ENCODE measurements at places on chromosomes 11 and 22.

DNA sequence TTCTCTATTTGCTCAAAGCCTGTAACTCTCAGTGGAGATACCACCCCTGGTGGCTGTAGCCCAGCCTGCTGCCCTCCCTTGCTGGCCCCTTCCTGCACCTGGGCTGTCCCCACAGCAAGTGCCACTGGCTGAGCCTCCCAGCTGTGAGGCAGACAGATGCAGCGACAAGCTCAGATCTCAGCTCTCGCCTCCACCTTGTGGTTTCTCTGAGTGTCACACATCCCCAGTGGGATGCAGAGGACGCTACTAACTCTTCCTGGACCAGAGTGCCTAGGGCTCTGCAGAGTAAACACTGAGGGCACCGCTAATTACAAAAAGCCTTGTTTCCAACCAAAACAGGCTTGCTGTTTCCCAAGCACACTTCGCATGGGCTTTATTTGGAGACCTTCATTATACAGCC is 8.9 kb downstream of the YPEL1 start:
- no peak for DNase-seq

DNA sequence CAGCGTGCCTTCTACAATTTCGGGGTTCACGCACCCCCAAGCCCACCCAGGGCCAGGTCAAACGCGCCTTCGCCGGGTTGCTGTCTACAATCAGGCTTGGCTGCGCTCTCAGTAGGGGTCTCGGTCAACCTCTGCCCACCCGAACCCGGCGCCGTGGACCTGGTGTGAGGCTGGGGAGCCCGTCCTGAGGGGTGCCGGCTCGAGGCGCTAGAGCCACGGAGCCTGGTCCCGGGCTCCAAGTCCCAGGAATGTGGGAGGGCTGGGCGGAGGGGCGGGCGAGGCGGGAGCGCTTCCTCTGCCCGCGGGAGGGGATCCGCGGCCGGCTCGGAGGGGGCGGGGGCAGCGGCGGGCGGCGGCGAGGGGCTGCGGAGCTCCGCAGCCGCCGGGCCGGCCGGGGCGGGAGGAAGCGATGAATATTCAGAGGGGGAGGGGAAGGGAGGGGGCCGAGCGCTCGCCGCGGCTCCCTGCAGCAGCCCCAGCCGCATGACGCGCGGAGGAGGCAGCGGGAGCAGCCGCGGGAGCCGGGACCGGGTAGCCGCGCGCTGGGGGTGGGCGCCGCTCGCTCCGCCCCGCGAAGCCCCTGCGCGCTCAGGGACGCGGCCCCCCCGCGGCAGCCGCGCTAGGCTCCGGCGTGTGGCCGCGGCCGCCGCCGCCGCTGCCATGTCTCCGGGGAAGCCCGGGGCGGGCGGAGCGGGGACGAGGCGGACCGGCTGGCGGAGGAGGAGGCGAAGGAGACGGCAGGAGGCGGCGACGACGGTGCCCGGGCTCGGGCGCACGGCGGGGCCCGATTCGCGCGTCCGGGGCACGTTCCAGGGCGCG is at the start of gene PTPRJ:
Gene PTPRJ (plus strand): TSS at position 472 of the 819 bp plus-strand sequence. CDS start 354 bp downstream, outside the sequence.
- DNase-seq: peak; percentile 11

DNA sequence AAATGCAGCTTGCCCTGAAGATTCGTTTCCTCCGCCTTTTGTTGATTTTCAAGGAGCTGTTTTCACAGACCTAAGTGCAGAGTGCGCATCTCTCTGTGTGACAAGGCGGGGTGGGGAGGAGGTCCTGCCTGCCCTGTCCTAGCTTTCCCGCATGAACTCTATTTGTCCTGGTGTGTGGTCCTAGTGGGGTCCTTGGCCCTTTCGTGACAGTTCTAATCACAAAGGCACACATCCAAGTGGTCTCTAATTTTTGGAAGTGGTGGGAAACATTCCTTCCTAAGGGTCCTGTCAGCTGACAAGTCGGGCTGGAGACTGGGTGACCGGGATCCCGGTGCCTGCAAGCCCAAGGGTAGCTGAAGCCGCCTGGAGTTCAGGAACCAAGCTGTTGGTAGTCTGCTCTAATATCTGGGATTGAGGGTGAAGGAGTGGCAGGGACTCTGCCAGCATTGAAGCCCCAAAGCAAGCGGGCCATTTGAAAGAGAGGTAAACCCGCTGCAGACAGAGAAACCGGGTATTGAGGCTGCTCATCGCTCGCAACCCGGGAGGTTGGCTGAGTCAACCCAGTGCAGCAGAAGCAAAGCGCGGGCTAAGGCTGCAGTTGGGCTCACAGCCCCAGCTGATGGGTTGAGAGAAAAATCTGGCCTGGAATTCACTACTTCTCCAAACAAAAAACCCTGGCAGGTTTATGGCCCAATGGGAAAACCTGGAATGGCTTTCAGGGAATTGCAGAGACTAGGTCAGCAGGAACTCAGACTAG is 28.1 kb upstream of the FBXO3 start:
- peak; percentile 2 for DNase-seq

GRCh38 chr22:44693756-44694155 is 8.2 kb upstream of the PRR5 start:
- no peak for DNase-seq

DNA sequence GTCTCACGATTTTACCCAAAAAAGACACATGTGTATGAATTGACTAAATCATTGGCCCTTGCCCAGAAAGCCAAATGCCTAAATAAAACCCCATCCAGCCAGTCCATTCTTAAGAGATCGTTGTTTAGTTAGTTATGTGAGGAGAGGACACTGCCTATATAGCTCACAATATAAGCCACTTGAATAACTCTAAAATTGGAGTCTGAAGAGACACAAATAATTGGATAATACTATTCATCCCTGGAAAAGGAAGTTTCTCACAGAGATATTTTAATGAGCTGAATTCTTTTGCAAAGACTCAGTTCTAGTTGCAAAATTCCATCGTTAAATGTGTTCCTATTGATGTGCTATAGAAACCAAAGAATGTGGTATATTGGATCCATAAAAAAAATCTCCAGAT is 176.7 kb downstream of the SOX6 start:
- no peak for DNase-seq

GRCh38 chr11:67120881-67121710 is 2.0 kb downstream of the KDM2A start:
- DNase-seq: no peak

GRCh38 chr11:99568808-99569207 is 548.1 kb downstream of the CNTN5 start:
- DNase-seq: no peak

DNA sequence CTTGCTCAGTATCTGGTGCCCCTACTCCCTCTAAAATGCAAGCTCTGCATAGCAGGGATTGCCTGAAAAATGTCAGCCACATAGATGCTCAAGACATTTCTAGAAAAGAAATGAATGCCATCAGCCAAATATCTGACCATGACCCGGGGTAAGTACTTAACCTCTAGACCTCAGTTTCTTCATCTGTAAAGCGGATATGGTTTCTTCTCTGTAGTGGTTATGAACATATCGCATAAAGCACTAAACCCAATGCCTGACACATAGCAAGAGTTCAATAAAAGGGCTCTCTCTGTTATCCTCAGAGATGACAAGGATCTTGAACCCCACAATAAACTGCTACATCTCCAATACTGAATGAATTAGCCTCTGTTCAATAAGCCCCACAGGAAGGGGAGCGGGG is 122.6 kb downstream of the ABTB2 start:
- DNase-seq: no peak

- DNase-seq: no peak
Measured at GRCh38 chr11:78270971-78271370, 82.3 kb downstream of the USP35 start.

- no peak for DNase-seq
Measured at GRCh38 chr11:89540826-89541225, 49.7 kb upstream of the NOX4 start.

- no peak for DNase-seq
Measured at GRCh38 chr11:47099214-47099917, 77.3 kb downstream of the ARFGAP2 start.

DNA sequence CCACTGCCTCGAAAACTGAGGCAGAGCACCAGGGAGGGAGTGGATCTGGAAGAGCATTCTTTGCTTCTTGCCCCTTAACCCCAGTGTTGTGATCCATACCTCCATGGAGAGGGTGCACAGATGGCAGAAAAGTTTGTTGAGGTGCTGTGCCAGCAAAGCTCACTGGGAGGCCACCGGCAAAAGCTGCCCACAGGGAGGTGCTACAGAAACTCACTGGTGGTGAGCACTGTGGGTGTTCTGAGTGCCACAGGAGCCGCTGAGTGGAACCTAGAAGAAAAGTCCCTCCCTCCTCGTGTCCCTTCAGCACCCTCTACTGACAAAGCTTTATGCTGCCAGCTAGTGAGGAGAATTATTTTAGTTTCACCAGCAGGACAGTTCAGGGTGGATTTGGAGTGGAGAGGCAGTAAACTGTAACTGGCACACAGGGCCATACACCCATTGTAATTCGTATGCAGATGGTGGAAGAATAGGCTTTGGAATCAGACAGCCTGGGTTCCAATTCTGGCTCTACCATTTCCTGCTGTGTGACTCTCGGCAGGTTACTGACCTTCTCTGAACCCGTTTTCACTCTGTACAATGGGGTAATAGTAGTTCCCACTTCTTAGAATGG is 84.6 kb downstream of the SWAP70 start:
- no peak for DNase-seq

GRCh38 chr11:10653946-10654810 is 39.4 kb downstream of the IRAG1 start:
- DNase-seq: no peak

- DNase-seq: no peak
Measured at GRCh38 chr22:20238901-20239675, 29.0 kb downstream of the RTN4R start.

- DNase-seq: no peak
Measured at GRCh38 chr11:132895340-132895739, 637.0 kb downstream of the OPCML start.

- no peak for DNase-seq
Measured at GRCh38 chr22:49320714-49321476, 506.8 kb downstream of the BRD1 start.

- DNase-seq: no peak
Measured at GRCh38 chr11:110797453-110797852, 85.2 kb upstream of the ARHGAP20 start.

GRCh38 chr22:36343070-36343719 is 44.6 kb downstream of the MYH9 start:
- no peak for DNase-seq

GRCh38 chr11:18522388-18522787 is 4.4 kb downstream of the TSG101 start:
- DNase-seq: no peak

GRCh38 chr11:35083431-35084238 is 55.3 kb upstream of the CD44 start:
- peak; percentile 9 for DNase-seq

- DNase-seq: no peak
Measured at GRCh38 chr11:32658639-32659406, 75.2 kb downstream of the EIF3M start.

DNA sequence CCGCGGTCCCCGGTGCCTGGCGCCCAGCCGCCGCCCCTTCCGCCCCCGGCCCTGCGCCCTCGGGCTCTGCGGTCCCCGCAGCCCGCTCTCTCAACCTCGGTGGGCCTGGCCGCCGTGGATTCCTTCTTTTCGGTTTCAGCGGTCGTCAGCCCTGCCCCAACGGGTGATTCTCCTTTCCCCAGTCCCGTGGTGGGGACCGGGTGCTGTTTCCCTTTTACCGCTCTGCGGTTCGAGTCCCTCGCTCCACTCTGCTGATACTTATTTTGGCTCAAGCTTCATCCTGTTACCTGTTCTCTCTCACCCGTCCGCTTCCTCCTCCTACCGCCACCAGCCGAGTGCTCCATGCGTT is 494 bp downstream of the ZDHHC5 start:
- DNase-seq: peak; percentile 51

- peak; percentile 8 for DNase-seq
Measured at GRCh38 chr11:66976028-66976467, 944 bp downstream of the C11orf86 start.

DNA sequence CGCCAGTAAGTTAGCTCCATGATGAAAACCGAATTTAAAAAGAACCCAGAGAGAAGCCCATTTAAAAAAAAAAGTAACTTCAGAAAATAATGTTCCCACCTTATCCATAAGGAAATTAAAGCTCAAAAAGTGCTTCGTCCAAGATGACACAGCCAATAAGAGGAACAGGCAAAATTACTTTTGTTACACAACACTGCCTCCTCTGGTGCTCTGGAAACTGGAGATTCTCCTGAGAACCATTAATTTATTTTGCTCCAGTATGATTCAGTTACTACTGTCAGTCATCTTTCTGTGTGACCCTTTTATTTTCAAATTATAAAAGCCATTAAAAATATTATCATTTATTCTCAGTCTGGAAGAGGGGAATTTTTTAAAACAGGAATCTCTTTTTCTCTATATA is 2.0 kb downstream of the IFT27 start:
- no peak for DNase-seq

GRCh38 chr22:39478441-39478850 is 21.6 kb downstream of the MGAT3 start:
- DNase-seq: no peak

DNA sequence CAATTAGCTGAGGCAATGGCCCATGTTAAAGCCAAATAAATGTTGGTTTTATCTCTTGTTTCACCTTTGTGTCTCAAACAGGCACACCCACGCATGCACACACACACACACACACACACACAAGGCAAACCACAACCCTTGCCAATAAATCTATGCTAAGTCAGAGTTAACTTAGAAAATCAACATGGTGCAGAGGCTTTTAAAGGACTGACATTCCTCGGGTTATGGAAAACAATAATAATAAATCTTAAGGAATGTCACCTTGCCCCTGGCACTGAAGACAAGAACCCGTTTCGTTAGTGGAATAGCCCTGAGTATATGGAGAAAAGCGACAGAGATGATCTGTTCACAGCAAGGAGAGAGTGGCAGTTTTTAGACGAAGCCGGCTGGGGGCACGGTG is 326.3 kb downstream of the NTM start:
- DNase-seq: no peak

GRCh38 chr11:68838572-68838964 is 3.1 kb downstream of the CPT1A start:
- DNase-seq: no peak

DNA sequence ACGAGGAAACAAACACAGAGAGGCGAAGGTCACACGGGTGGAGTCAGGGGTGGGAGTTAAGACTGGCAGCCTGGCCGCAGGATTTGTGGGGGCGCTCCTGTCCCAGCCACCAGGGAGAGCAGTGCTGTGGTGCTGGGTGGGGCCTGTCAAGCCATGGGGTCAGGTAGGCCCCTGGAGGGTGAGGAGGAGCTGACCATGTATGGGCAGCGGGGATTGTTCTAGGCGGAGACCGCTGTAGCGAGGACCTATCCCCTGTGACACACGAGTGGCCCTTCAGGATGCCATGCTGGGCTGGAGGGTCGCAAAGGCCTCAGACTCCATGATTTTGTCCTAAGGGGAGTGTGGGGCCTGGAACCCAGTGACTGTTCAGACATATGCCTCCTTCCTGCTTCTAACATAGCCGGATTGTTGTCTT is 1.6 kb upstream of the RPS19BP1 start:
- no peak for DNase-seq

- DNase-seq: no peak
Measured at GRCh38 chr22:35629406-35630216, 12.5 kb upstream of the MB start.

DNA sequence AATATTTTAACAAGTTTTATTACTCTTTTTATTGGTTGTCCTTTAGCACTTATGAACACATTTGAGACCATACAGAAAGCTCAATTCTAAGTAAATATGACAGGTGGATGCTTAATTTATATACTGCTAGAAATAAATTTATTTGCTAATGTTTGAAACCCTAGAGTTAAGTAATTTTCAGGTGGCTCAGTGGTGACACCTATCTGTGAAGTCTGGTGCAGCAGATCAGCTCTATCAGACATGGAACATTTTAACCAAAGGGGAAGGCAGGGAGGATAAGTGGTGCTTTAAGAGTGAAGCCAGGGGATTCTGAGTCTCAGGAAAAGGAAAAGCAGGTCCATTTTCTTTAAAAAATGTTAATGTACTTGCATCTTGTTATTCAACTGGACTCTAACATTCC is 175.8 kb downstream of the DSCAML1 start:
- no peak for DNase-seq

- DNase-seq: no peak
Measured at GRCh38 chr11:27720277-27720830, 20.1 kb upstream of the BDNF start.

Measured in activated naive CD4-positive, alpha-beta T cell (primary cell).